ENCODE measurements at places on chromosomes 2 and 18.
A peak's percentile ranks its signal among the peaks of the same experiment; 100 is the strongest.

DNA sequence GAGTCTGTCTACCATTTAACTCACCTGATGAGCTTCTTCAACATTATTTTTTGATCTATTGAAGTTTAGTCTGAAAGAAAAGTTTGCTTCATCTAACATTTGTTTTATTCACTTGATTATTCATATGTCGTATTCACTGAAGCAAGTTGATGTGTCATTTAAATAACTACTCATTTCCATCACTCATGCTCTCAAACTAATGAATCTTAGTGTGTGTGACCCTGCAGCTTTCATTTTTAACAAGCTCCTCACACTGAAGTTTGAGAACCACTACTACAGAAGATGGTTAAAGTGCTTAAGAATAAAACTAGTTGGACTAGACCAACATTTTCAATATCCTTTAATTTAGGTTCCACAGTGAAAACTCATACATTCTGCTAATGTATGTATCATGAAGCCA is 1.8 kb upstream of the ABI2 start:
- no peak for DNase-seq

DNA sequence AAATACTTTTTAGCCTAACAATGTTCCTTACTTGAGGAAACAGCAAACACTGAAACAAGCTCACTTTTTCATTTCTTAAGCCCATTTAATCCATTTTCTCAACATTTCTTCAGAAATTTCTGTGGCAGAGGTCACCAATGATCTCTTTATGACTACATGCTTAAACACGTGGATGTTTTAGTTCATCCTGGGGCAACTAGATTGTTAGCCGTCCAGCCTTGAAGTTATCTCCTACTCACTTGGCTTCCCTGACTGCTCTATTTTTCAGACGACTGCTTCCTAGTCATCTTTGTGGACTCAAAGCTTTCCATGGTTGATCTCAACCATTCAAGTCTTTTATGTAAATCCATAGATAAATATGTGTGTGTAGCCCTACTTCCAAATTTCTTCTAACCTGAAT is 24.1 kb downstream of the CD302 start:
- no peak for DNase-seq

GRCh38 chr18:56575819-56576663 is 62.4 kb downstream of the TXNL1 start:
- peak; percentile 78 for DNase-seq

- DNase-seq = no peak
Measured at GRCh38 chr2:69383176-69383812, 3.7 kb downstream of the GFPT1 start.

DNA sequence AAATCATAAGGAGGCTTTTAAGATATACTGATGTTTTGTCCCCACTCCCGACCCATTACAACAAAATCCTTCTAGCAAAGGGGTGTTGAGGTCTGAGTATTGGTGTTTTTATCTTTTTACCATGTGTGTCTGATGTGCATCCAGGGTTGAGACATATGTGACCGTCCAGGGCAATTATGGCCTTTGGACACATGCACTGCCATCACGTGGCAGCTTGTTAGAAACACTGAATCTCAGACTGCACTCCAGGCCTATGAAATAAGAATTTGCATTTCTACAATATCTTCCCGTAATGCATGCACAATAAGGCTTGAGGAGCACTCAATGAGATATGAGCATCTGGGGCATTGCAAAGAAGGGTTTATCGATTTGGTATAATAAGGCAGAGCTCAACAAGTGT is 235.1 kb upstream of the ZNF804A start:
- no peak for DNase-seq

- DNase-seq = no peak
Measured at GRCh38 chr18:74303936-74304335, 11.7 kb upstream of the C18orf63 start.

GRCh38 chr2:112827604-112828185 is 8.9 kb downstream of the IL1B start:
- DNase-seq = no peak

- DNase-seq = no peak
Measured at GRCh38 chr2:230774348-230774951, 61.8 kb downstream of the CAB39 start.
